ENCODE measurements at places on chromosomes 12 and 14.

- no peak for DNase-seq
Measured at GRCh38 chr14:101727611-101728366, 33.7 kb upstream of the PPP2R5C start.

- DNase-seq = peak; percentile 31
Measured at GRCh38 chr12:480831-481816, 21.4 kb downstream of the B4GALNT3 start.

GRCh38 chr12:70645494-70646317 lies 8.5 kb upstream of the PTPRB start:
- DNase-seq = peak; percentile 81

- no peak for DNase-seq
Measured at GRCh38 chr12:12559719-12560296, 2.9 kb downstream of the DUSP16 start.

GRCh38 chr14:101040538-101041442 lies 137.3 kb upstream of the RTL1 start:
- DNase-seq = no peak

DNA sequence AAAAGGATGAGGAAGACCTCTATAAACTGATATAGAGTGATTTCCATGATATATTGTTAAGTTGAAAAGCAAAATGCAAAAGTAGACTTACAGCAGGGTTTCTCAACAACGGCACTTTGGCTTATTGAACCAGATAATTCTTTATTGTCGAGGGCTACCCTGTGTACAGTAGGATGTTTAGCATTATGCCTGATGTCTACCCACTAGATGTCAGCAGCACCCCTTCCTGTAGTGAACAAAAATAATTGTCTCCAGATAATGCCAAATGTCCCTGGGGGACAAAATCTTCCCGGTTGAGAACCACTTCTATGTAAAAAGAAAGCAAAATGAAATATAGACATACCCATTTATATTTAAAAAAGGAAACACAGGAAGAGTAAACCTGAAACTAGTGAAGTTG lies 32.4 kb downstream of the ABCD2 start:
- peak; percentile 41 for DNase-seq

- DNase-seq = no peak
Measured at GRCh38 chr12:132558861-132559623, 51.3 kb downstream of the LRCOL1 start.

- no peak for DNase-seq
Measured at GRCh38 chr14:86321151-86321550, 791.2 kb downstream of the FLRT2 start.

DNA sequence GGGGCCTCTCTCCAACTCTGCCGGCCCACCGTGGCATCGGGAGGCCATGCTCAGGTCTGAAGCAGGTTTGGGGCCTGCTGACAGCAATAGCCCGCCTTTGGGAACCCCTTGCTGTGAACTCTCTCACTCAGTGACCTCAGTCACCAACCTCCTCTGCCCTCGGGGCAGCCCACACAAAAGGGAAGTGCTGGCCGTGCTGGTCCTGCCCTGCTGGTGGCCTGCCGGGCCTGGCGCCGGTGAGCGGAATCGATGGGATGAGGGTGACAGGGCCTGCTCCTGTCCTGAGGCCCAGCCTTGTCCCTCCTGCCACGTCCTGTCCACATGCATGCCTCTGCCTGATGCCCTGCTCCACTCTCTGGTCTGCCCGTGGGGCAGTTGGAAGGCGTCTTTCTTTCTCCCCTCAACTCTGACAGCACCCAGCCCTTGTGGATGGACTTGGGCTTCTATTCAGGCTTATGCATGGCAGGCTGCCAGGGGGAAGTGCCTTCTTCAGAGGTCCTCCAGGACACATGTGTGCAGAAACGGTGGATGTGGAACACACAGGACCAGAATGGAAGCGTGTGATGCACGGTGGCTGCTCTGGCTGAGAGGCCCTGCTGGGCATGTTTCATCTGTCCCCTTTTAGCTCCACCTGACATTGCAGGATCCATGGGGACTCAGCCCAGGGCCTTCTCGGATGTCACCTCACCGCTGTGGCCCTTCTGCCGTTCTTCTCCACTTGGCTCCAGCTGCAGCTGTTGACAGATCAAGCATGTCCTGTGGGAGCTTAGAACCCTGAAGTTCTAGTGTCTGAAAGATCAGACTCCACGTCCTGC lies 31.9 kb downstream of the IL31 start:
- DNase-seq = no peak

- no peak for DNase-seq
Measured at GRCh38 chr12:107843351-107844311, 69.1 kb downstream of the ASCL4 start.

DNA sequence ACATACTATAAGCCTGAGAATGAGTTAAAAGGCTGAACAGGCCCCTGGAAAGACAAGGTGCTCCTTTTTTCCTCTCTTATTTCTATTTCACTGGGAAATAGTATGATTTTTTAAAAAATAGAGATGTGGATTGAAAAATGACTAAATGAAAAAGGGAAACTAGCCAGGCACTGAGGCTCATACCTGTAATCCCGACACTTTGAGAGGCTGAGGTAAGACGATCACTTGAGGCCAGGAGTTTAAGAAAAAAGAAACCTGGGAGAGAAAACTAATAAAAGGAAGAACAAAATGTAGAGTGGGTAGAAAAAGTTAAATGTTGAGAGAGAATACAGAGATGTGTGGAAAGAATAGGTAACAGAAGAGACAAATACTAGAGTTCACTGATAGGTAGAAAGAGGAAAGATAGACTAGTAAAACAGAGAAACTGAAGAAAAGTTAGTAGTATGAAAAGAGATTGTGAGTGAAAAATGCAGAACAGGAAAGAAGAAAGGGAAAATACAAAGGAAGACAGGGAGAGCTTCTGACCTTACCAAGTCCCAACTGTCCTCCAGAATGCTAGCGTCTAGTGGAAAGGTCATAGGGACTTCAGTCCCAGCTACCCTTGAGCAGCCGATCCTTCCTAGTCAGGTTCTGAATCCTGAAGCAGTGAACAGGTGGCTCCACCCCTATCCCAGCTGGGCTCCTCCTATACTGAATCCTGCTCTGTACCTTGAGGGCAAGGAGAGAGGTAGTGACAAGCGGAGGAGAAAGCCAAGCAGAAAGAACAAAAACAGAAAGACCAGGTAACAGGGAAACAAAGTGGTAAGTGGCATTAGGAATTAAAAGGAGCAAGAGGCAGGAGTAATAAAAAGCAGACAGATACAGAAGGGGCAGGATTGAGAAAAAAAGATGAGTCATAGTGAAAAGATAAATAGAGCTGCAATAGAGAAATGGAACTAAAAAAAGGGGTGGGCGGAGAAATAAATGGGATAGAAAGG lies 7.3 kb downstream of the TMEM116 start:
- peak; percentile 44 for DNase-seq

DNA sequence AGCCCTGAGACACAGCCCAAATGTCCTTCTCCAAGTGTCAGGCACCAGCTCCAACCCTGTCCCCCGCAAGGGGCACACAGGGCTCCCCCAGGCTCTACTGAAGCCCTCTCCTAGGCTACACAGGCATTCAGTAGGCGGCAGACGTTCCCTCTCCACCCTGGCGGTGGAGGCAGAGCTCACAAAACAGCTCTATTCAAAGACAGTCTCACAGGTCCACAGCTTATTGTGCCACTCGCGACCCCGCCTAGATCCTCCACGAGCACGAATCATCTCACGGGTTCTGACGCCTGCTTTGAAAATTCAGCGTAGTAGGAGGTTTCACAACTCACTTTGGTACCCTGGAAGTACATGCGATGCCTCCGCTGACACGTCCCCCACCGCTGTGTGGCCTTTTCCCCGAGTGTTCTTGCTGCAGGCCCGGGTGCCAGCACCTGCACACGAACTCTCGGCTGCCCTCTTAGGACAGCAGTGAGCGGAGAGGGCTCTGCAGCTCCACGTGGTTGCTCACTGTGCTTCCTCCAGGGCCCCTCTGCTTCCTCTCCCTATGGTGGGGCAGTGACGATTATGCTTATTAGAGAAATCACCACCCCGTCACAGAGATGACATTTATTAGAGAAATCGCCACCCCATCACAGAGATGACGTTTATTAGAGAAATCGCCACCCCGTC lies 78.5 kb downstream of the ADGRD1 start:
- DNase-seq = no peak

GRCh38 chr12:57481671-57482070 lies 2.0 kb upstream of the ARHGAP9 start:
- no peak for DNase-seq

DNA sequence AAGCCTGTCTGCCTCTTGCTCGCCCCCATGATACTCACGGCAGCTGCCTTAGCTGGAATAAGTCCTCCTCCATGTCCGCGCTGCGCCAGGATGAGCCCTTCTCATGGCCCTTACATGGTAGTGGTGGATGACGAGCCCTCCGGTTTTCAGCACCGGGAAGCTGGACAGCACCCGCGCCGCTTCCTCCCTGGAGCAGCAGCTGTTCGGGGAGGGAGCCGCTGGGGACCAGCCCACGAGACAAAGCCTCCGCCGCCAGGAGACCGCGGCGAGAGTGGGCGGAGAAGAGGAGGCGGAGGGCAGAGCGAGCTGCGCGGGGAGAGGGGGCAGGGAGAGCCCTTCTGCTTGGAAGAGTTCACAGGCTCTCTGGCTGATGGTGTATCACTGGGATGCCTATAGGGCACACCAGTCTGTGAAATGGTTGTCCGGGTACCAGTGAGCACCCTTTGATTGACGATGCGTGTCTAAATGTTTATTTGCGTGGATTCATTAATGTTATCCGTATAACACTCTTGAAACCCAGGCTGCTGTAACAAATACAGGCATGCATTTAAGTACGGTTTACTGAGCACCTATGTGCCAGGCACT lies at the start of gene SVOP:
Gene SVOP, minus strand, starts transcription at position 273 of the 585 bp plus-strand sequence. Its CDS starts 200 bp downstream, at position 73.
- DNase-seq = peak; percentile 72

DNA sequence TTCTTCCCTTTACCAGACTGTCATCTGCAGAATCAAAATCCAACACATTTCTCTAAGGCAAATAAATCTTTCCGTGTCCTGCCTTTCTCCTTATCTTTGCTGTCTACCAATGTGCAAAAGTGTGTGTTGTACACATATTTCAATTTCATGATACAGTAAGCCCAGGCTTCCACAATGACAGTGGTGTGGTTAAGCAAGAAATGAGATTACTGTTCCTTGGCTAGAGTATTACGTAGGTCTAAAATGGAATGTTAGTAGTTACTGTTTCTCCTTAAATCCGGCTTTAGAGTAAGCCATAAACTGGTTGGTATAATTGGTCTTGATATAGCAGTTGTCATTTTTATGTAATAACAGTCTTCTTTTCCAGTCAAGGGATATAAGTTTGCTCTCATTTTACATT lies 82.0 kb downstream of the ACSS3 start:
- no peak for DNase-seq

DNA sequence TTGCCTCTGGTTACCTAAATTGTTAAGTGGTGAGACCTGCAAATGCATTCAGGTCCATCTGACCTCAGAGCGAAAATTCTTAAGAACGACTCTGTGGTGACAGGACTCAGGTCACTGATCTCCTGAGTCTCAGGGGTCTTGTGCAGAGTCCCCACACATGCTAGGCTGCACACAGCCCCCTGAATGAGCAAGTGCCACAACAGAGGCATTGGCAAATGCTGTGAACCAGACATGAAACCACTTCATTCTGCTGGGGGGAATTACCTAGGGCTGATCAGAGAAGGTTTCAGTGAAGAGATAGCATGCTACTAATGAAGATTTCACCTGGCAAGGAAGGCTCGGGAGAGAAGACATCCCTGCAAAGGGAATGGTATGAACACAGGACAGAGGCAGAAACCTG lies 281.6 kb downstream of the ITPR2 start:
- DNase-seq = no peak

DNA sequence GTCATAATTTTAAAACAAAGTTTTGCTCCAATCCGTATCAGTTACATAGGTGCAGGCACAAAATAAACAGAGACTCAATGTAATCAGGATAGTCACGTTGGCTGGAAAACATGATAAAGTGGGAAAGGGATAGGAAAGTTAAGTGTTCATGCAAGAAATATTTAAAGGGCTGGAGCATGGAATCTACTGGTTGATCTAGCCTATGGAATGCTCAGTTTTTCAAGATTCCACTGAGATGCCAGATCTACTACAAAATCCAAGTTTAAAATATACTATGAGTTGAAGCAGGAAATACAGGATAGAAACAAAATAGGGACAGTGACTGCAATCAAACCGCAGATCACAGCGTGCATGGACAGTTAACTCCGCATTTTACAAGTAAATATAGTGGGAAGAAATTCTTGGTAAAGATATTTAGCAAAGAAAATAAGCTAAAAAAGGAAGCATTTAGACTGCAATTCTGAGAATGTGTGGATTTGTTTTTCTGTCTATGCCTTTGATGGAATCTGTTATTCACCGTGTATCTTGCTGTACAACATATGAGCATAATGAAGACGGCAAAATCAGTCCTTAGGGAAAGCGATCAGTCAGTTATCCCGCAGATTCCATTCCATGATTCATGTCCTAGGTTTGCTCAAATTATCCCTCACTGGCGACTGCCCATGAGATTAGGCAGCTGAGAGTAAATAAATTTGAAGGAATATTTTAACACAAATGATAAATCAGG lies 1044.3 kb downstream of the FLRT2 start:
- peak; percentile 70 for DNase-seq

DNA sequence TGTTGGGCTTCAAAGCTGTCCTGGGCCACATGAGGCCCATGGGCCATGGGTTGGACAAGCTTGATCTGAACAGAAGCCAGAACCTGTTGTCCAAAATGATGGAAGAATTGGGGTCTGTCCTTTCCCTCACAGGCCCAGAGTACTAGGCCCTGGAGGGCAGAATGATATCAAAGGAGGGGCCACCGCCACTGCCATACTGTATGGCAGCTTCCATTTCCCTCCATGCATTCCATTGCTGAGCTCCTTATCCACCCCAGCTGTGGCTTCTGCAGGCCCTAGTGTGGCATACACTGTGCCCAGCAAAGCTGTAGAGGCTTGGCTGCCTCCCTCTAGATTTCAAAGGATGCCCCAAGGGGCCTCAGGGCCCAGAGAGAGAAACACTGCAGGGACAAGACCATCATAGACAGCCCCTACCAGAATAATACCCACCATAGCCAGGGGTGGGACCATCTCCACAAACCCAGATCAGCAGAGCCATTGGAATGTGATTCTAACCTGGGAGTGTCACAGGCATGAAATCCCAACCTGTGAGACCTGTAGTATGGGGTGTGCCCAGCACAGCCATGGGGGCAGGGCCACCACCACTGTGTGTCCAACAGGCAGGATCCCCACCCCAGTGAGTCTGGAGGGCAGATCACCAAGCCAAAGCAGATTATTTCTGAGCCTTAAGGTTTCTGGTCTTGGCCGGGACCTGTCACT lies 61.4 kb upstream of the BEGAIN start:
- no peak for DNase-seq

GRCh38 chr14:104104076-104104901 lies 18.8 kb downstream of the ASPG start:
- DNase-seq = no peak

GRCh38 chr14:25111061-25111601 lies 61.2 kb upstream of the STXBP6 start:
- DNase-seq = peak; percentile 93

GRCh38 chr12:101902641-101903040 lies 25.3 kb downstream of the DRAM1 start:
- no peak for DNase-seq

GRCh38 chr14:55688566-55688965 lies 108.6 kb downstream of the KTN1 start:
- DNase-seq = peak; percentile 14

- peak; percentile 66 for DNase-seq
Measured at GRCh38 chr12:779745-780734, 27.7 kb downstream of the WNK1 start.

- DNase-seq = peak; percentile 90
Measured at GRCh38 chr12:114662512-114663177, 21.3 kb downstream of the TBX3 start.

GRCh38 chr12:124764451-124764850 lies 99.2 kb downstream of the SCARB1 start:
- DNase-seq = peak; percentile 93

Measured in fibroblast of mammary gland (primary cell).